Effector memory CD4-positive, alpha-beta T cell (primary cell): ENCODE measurements at places on chromosomes 2 and 18.

DNA sequence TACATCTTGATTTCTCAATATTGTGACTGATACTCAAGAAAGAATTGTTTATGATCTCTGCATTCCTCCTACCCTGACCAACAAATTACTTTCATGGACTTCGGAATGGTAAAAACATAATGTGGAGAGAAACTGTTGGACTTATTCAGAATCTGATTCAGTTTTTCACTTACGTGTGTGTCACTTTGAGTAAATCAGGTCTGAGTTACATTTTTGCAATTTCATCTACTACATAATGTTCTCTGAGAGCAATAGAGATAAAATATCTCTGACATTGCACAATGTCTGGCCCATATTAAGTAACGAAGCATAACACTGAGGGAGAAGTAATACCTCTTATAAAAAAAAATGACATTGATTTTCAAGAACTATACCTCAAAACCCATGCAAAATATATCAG, 1337.9 kb upstream of the CHAC2 start:
- H3K4me3 ChIP-seq = no peak overlapping the region
- no peak overlapping the region for H3K27ac ChIP-seq
- H3K27me3 ChIP-seq = no peaks in the 10 kb centered on the region
- H3K36me3 ChIP-seq = no peaks in the 10 kb centered on the region
- DNase-seq = no peak

- DNase-seq = no peak
- no peak overlapping the region for H3K27ac ChIP-seq
- no peaks in the 10 kb centered on the region for H3K4me1 ChIP-seq
Observed at GRCh38 chr18:24306201-24306600, 91.4 kb downstream of the OSBPL1A start.

- no peaks in the 10 kb centered on the region for H3K4me1 ChIP-seq
- no peak for DNase-seq
- no peak overlapping the region for H3K4me3 ChIP-seq
- no peaks in the 10 kb centered on the region for H3K27me3 ChIP-seq
- no peak overlapping the region for H3K27ac ChIP-seq
Observed at GRCh38 chr18:54932472-54932871, 26.8 kb downstream of the CCDC68 start.

GRCh38 chr2:70024284-70024683, 62.9 kb upstream of the ASPRV1 start:
- no peak for DNase-seq
- no peaks in the 10 kb centered on the region for H3K27me3 ChIP-seq
- H3K4me3 ChIP-seq = no peak overlapping the region
- H3K27ac ChIP-seq = no peak overlapping the region
- no peaks in the 10 kb centered on the region for H3K4me1 ChIP-seq

- DNase-seq = no peak
- no peak overlapping the region for H3K4me3 ChIP-seq
- H3K4me1 ChIP-seq = peaks cover 22% of the 10 kb centered on the region
- no peaks in the 10 kb centered on the region for H3K36me3 ChIP-seq
- H3K27ac ChIP-seq = no peak overlapping the region
Observed at GRCh38 chr2:119681868-119682220, 2.8 kb downstream of the TMEM177 start.

- no peaks in the 10 kb centered on the region for H3K36me3 ChIP-seq
- no peak for DNase-seq
- H3K4me1 ChIP-seq = peaks cover 5% of the 10 kb centered on the region
- H3K27ac ChIP-seq = no peak overlapping the region
- no peaks in the 10 kb centered on the region for H3K27me3 ChIP-seq
- H3K4me3 ChIP-seq = no peak overlapping the region
Observed at GRCh38 chr18:54829856-54830255, 1.6 kb downstream of the RAB27B start.

GRCh38 chr2:207733597-207734240, 22.3 kb downstream of the CCNYL1 start:
- no peak overlapping the region for H3K4me3 ChIP-seq
- no peaks in the 10 kb centered on the region for H3K27me3 ChIP-seq
- no peak overlapping the region for H3K27ac ChIP-seq
- no peaks in the 10 kb centered on the region for H3K4me1 ChIP-seq
- no peak for DNase-seq

- no peaks in the 10 kb centered on the region for H3K27me3 ChIP-seq
- no peak overlapping the region for H3K27ac ChIP-seq
- H3K36me3 ChIP-seq = no peaks in the 10 kb centered on the region
- no peak overlapping the region for H3K4me3 ChIP-seq
Observed at GRCh38 chr2:45975752-45976517, 321.3 kb upstream of the EPAS1 start.

DNA sequence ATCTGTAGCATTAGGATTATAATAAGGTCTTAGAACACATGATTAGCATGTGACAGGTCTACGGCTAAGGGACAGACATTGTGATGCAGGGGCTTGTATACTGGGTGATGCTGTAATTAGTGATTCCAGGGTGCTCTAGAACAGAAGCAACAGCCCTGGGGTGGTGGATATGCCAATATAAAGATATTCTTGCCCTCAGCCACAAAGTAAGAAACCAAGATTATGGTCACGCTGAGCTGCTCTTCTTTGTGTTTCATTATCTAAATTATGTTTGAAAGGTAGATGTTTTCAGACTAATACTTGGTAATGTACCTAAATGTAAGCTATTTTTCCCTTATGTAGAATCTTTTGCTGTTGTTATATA, 45.3 kb downstream of the FN1 start:
- H3K27ac ChIP-seq = no peak overlapping the region
- no peak overlapping the region for H3K4me3 ChIP-seq
- no peaks in the 10 kb centered on the region for H3K4me1 ChIP-seq
- no peaks in the 10 kb centered on the region for H3K27me3 ChIP-seq
- no peak for DNase-seq
